H1 (cell line): ENCODE measurements at places on chromosomes 3 and 15.

DNA sequence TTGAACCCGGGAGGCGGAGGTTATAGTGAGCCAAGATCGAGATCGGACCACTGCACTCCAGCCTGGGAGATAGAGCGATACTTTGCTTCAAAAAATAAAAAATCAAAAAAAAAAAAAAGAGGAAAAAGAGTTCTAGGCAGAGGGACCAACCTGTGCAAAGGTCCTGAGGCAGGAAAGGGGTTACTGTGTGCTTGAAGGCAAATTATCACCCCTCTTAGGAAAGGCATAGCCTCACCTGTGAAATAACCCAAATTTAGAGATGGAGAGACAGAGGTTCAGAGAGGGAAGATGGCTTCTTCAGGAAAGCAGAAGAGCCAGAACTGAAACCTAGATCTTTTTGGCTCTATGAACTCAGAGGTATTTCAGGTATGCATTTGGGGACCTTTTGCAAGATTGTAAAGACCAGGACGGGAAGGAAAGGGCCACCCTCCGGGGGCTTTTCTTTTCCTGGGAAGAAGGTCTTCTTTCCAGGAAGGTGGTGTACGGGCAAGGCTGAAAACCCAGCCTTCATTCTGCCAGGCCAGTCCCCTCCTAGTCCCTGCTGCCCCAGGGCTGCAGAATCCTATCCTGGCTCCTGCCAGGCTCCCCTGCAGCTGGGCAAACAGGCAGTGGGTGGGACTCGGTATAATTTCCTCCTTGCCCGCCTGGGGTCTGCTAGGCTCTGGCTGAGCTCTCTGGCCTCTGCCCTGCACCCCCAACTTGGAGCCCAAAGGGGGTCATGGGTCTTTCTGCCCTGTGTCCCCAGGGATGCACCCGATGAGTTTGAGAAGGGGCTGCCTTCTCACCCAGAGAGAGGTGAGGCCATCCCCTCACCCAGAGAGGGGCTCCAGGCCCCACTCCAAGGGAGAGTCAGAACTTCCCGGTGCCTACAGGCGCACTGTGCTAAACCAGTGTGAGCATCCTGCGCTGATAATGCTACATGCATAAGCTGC is 14.4 kb upstream of the CSK start:
- no peak for DNase-seq

DNA sequence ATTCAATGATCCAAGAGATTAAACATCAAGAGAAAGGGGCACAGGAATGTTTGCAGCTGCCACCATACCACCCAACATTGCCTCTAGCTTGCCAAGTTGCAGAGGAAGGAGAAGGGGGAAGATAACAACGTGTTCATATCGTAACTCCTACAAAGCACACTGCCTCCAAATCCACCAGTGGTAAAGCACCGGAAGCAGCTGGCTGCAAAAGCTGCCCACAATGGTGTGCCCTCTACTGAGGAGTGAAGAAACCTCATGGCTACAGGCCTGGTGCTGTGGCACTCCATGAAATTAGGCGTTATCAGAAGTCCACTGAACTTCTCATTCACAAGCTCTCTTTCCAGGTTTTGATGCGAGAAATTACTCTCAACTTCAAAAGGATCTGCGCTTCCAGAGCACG is 263.9 kb upstream of the STT3B start:
- no peak for DNase-seq

DNA sequence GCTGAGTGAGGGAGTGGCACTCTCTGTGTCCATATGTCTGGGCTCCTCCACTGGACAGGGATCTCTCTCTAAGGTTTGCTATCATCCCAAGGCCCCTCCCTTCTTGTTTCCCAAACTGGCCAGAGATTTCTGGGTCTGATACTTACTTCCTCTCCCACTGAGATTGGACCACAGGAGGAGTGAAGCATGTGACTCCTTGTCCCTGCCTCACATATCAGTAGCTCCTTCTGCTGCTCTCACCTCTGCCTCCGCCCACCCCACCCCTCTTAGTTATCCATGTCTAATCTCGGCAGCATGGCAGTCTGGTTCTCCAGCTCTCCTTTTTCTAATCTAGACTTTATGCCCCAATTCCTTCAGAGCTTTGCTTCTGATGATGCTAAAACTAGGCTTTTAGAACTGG is 223.1 kb downstream of the RPLP1 start:
- DNase-seq = no peak

DNA sequence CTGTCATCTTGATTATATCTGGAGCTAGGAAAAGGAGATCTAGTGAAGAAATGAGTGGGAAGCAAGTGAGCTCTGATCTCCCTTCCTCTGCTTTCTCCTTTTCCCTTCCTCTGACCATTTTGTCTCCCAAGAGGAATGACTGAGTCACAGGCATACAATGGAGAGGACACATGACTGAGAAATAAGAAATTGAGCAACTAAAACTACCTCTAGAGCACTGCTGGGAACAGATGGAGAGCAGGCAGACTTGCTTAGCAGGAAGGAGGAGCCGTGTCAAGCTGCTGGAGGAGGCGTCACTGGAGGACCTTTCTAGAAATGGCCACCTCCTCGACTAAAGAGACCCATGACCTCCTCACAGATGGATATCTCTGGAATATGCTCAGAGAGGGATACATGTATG is 66.9 kb upstream of the MYO5C start:
- DNase-seq = no peak

GRCh38 chr15:90402223-90402622 is 14.2 kb downstream of the IQGAP1 start:
- no peak for DNase-seq

DNA sequence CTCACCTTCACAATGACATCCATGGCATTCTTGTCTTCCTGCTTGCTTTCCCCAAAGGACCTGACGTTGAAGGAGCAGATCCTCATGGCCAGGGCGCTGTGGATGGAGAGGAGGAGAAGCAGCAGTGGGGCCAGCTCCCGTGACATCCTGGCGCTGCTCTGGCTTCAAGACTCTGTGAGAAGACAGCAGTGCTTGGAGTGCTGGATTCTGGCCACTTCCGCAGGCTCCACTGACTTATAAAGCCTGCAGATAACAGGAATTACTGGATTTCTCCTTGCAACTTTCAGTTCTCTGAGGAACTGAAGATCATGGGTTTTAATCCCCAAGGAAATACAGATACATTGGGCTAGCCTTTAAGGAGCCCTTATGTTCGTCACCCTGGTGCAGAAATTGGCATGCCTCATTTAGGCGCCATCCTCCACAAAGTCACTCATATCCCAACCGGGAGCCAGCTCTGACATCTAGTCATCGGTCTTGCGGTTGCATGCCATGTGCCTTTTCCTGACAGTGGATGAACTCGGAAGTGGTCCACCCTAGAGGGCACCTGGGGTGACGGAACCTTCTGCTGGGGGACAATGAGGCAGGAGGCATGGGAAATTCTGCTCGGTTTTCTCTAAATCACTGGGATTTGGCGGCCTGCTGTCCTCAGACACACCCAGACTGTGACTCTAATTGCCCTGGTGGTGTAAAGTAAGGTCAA is at the start of gene DNASE1L3:
TSS of gene DNASE1L3 (minus strand) at position 212 of the 700 bp plus-strand sequence. CDS start at position 146, 66 bp downstream.
- no peak for DNase-seq
